ENCODE measurements at places on chromosomes 6 and 20.

GRCh38 chr6:97586344-97586743 is 303.3 kb upstream of the MMS22L start:
- no peak for DNase-seq

GRCh38 chr6:52116605-52116948 is 29.2 kb upstream of the PKHD1 start:
- no peak for DNase-seq

DNA sequence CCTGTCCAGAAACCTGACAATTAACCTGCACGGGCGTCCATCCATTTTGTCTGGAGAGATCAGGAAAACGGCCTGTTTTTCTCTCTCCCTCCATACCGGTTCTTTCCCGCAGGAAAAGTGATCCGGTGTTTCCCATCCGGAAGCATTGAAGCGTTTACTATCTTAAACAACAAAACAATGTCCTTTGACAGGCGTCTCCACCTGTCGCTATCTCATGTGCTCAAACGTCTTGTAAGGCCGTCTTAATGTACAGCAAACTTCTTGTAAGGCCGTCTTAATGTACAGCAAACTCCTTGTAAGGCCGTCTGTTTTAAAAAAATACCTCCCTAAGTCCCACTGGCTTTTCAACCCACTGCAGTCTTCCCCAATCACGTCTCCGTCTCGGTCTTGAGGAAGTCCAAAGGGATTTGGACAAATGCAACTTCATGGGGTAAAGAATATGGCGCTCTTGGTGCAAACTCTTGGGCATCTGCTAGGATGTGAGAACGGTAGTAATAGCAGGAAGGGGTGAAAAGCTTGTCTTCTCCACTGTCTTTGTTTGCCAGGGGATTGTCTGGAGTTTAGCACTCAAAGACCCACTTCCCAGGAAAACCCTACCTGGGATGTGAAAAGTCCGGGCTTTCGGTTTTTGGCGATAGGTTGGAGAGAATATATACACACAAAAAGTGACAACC is 29.9 kb upstream of the TRIM27 start:
- DNase-seq: no peak

GRCh38 chr6:145367149-145367548 is 368.2 kb downstream of the EPM2A start:
- DNase-seq: no peak

GRCh38 chr20:40225596-40225995 is 463.4 kb downstream of the MAFB start:
- no peak for DNase-seq

DNA sequence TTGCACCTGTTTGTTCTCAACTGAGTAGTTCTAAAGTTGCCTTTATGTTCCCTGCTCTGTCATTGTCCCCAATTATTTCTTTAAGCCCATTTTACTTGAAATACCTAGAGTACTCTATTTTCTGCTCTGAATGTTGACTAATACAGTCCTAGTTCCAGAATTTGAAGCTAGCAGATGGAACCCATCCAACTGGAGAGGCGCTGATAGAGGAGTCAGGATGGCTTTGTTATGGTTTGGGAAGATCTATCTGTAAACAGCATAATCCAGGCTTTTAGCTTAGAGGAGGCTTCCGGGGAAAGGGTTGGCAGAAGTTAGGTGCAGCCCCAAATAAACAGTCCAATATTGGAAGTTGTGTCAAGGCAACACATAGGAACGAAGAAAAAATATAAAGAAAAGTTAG is 927.7 kb downstream of the TFAP2A start:
- DNase-seq: no peak

DNA sequence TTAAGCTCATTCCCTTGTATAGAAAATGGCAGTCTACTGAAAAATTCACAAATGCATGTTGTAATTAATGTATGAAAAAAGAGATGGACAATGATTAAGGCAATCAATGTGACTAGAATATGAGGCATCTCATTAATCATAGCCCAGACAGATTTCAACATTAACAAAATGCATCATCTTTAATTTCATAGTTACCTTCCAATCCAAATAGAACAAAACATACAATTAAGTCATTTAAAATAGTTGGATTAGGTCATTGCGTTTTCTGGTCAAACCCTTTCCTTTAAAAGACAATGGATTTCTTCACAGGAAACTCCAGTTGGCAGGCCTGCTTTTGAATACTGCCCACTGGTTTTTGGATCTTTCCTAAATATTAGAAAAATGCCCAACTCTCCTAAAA is 203.9 kb downstream of the HAO1 start:
- no peak for DNase-seq

DNA sequence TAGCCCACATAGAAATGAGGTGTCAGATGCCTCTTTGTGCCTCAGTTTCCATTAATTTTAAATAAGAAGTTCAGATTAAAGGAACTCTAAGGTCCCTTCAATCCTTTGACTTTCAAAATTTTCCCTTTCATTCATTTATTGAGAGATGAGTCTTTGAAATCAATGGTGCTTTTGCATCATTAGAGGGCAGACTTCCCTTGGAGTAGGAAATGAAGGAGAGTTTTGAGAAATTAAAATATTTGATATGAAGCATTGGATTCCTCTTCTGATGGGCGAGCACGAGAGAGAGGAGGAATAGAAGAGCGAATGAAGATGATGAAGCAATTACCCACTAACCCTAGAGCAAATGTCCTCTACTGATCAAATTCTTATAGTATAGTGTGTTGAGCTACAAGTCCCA is 105.7 kb downstream of the EDN1 start:
- DNase-seq: no peak

DNA sequence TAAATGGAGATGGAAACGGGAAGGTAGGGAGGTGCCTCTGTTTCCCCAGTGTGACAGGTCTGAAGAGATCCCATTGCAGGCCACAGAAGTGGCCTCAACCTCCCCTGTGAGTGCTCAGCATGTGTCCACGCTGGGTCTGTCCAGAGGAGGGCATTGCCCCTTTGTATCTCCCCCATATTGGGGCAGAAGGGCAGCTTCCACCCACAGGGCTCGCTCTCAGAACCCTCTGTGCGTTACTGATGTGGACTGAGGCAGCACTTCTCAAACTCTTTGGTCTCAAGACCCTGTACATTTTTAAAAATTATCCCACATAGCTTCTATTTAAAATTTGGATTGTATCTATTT is 22.0 kb downstream of the ARFGEF3 start:
- DNase-seq: no peak

All from GM06990 (cell line).